NCI-H1092 treated with DMSO at 0.1 percent for 48 hours (cell line): ENCODE measurements at places on chromosomes 5 and 9.

- no peak for DNase-seq
Measured at GRCh38 chr5:68420476-68421344, 205.2 kb downstream of the PIK3R1 start.

GRCh38 chr5:123450640-123451039 is 27.4 kb upstream of the CEP120 start:
- peak; percentile 39 for DNase-seq

DNA sequence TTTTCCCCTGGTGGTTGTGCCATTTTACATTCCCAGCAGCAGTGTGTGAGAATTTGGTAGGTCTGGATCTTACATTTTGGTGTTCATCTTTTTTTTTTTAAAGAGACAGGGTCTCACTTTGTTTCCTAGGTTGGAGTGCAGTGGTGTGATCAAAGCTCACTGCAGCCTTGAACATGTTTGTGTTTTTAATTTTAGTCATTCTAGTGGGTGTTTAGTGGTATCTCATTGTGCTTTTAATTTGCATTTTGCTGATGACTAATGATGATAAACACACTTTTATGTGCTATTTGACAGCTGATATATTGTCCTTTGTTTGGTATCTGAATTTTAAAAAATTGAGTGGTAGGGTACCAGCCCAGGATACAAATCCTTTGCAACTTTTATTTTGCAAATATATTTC is 53.4 kb upstream of the POMT1 start:
- no peak for DNase-seq

DNA sequence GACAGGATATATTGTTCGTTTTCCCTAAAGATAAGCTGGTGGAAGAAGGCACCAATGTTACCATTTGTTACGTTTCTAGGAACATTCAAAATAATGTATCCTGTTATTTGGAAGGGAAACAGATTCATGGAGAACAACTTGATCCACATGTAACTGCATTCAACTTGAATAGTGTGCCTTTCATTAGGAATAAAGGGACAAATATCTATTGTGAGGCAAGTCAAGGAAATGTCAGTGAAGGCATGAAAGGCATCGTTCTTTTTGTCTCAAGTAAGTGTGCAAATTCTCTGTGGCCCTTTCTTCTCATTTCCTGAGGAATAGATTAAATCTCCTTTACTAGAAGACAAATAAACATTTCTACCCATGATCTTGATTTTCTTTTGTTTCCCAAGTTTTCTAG is 38.0 kb downstream of the OSMR start:
- DNase-seq = no peak

DNA sequence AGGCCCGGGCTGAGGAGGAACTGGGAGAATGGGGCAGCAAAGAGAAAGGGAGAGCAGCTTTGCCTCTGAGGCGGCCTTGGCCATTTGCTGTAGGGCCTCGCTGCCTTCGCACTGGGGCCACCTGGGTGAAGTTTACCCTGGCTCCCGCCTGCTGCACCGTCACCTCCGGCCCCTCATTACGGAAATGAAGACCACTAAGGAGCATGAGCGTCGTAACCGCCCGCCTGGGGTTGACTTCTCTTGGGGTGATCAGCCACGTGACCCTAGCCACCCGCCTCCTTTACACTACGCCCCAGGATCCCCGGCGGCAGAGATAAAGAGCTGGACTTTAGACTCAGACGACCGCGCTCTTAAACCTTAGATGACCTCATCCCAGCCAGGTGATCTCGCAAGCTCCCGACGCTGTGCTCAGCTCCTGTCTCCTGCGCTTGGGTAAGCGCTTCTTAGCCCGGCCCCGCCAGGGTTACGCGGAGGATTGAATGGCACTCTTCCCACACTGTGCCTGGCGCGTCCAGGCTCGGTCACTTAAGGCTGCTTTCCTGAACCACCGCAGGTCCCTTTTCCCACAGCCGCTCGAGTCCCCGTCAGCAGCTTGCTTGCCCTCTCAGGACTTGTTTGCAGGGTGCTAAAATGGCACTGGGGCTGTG is 107.9 kb upstream of the LARP1 start:
- DNase-seq = no peak

GRCh38 chr9:136151214-136151804 is 32.6 kb upstream of the TMEM250 start:
- DNase-seq = no peak

- DNase-seq = no peak
Measured at GRCh38 chr9:94553029-94553938, 1.6 kb upstream of the PCAT7 start.

- no peak for DNase-seq
Measured at GRCh38 chr5:60356745-60357144, 343.2 kb downstream of the DEPDC1B start.

DNA sequence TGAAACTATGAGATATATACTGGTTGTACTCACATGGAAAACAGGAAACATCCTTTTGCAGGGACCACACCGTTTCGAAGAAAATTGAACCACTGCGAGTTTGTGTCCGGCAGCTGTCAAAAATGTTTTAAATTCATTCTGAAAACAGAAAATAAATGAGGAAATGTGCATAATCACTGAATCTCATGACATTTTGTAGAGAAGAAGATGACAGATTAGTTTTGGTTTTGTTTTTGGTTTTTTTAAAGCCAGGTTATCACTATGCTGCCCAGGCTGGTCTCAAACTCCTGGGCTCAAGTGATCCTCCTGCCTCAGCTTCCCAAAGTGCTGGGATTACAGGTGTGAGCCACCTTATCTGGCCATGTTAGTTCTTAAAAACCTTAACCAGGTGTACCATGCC is 3.5 kb downstream of the TXNDC8 start:
- no peak for DNase-seq

- no peak for DNase-seq
Measured at GRCh38 chr5:132096904-132097303, 23.3 kb downstream of the CSF2 start.
